ENCODE measurements at places on chromosomes 12 and 14. TPM values are rescaled to one million over a fixed set of nuclear protein-coding genes. Genes with fewer than 3 reads are reported as not detected.

DNA sequence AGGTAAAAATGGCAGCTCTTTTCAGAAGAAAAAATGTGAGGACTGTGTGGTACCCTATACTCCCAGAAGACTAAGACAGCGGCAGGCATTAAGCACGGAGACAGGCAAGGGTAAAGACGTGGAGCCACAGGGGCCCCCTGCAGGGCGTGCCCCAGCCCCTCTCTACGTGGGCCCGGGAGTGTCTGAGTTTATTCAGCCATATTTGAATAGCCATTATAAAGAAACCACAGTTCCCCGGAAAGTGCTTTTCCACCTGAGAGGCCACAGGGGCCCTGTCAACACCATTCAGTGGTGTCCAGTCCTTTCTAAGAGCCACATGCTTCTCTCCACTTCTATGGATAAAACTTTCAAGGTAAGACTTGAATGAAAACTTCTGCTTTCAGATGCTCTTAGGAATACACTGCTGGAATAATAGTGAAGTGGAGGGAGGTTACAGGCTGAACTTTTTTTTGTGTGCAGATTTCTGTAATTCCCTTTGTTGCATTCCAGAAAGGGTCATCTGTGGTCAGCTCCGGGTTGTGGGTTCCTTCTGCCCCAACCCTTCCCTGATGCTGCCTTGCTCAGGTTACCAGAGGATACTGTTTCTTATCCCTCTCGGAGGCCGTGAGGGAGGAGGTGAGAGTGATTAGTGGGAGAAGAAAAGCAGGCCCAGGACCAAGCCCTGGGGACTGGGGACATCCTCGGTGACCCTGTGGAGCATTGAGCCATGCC, 58.4 kb downstream of the SLC25A47 start:
- peaks cover 8% of the 10 kb centered on the region for H3K4me1 ChIP-seq
- H3K27ac ChIP-seq, result no peak overlapping the region
- H3K4me3 ChIP-seq, result no peak overlapping the region
- H3K36me3 ChIP-seq, result no peaks in the 10 kb centered on the region

RPS6KA5 gene
- 3.5 TPM for total RNA-seq

CLEC4C gene
- not detected for total RNA-seq

DNA sequence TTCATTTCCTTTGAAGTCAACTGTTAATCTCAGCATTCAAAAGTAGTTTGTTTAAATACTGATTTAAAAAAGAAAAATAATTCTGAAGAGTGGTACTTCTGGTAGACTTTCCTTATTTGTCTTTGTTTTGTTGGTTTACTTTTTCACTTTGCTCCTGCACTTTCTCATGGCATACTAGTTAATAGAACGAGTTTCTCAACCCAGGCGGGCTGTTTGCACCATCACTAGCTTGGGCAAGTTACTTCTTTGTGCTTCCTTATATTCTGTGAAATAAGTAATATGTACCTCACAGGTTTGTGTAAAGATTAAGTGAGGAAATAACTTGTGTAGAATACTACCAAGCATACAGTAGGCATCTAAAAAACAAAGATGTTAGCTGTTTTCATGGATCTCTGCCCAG, 45.5 kb downstream of the SLC38A6 start:
- H3K27ac ChIP-seq, result no peak overlapping the region
- no peaks in the 10 kb centered on the region for H3K27me3 ChIP-seq
- DNase-seq, result no peak
- H3K4me1 ChIP-seq, result peaks cover 9% of the 10 kb centered on the region
- no peak overlapping the region for H3K4me3 ChIP-seq

- H3K27ac ChIP-seq, result no peak overlapping the region
- H3K4me3 ChIP-seq, result no peak overlapping the region
- no peaks in the 10 kb centered on the region for H3K36me3 ChIP-seq
- no peaks in the 10 kb centered on the region for H3K4me1 ChIP-seq
Observed at GRCh38 chr12:132904718-132905328, 17.4 kb upstream of the CHFR start.

DNA sequence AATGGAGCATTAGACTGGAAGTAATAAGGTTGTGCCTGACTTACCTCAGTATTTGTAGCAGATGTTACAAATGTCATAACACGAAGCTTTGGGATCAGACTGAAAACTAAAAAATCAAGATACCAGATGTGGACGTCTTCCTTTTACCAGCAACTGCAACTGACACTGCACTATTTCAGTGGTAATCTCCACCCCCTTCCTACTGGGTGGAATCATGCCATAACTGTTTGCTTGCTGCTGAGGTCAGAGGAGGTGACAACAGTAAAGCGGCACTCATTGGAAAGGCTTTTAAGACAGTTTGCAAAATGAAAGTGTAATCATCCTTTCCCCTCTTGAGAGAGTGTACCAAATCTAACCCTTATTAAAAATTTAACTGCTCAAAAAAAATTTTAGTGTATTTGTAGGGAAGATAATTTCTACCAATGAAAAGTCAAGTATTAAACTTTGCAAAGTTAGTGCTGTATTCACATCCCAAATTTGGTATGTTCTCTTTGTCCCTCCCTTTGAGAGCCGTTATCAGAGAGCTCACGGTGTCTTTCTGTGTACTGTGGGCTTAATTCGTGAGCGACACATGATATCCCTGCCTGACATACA, 420.7 kb downstream of the NPAS3 start:
- H3K36me3 ChIP-seq, result no peaks in the 10 kb centered on the region
- H3K4me1 ChIP-seq, result no peaks in the 10 kb centered on the region
- H3K27ac ChIP-seq, result no peak overlapping the region
- no peak for DNase-seq
- H3K4me3 ChIP-seq, result no peak overlapping the region
- no peaks in the 10 kb centered on the region for H3K27me3 ChIP-seq

ETFRF1 gene
- 11.6 TPM for total RNA-seq

LYZ gene
- not detected for total RNA-seq

GRCh38 chr14:37859177-37859576, 263.7 kb downstream of the TTC6 start:
- H3K27me3 ChIP-seq, result no peaks in the 10 kb centered on the region
- H3K27ac ChIP-seq, result no peak overlapping the region
- H3K4me3 ChIP-seq, result no peak overlapping the region
- no peak for DNase-seq

DNA sequence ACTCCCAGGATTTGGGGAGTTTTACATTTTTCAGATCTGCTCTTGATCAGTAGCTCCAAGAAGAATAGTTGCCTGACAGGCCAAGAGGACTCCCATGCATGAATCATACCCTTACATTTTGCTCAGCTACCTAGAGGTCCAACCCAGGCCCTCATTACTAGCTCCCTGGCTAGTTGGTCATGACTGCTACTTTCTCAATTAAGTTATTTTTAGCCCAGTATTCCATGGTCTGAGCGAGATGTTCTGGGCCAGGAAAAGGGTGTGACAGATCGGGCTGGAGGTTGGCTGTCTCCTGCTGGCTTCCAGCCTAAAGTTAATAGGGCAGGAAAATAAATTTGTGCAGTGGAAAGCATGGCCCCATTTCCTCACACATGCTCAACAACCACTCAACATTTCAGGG, 379.2 kb downstream of the GRIN2B start:
- no peaks in the 10 kb centered on the region for H3K36me3 ChIP-seq
- H3K4me3 ChIP-seq, result no peak overlapping the region

CLEC12A gene
- 1.0 TPM for total RNA-seq

DNA sequence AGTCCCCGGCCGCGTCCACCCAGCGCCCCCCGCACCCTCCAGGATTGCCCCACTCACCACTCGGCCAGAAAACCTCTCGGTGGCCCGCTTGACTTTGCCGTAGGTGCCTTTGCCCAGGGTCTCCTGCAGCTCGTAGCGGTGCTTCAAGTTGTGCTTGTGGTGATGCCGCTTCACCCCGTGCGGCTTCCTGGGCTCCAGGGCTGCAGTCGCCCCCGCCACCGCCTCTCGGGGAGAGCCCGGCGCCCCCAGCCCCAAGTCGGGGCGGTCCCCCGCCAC, 459 bp downstream of the NUAK1 start:
- H3K4me1 ChIP-seq, result peaks cover 62% of the 10 kb centered on the region
- no peaks in the 10 kb centered on the region for H3K36me3 ChIP-seq
- H3K27ac ChIP-seq, result no peak overlapping the region
- no peaks in the 10 kb centered on the region for H3K27me3 ChIP-seq
- DNase-seq, result peak; percentile 7

DNA sequence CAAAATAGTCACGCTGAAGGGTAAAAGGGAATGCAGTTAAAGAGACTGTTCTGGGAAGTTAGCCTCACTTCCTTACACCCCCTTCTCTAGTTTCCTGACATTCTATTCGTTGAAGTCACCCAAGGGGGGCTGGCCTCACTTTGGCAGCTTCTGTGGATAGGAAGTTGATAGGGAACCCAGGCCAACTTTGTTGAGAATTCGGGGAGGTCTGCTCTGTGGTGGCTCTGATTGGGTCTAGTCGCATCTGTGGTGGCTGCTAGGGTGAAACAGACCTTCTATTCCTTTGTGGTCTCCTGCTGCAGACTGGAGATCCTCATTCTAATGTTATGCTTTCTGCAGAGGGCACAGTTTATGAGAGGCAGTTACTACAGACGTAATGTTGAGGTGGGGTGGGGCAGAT, 28.8 kb upstream of the GZMB start:
- H3K4me1 ChIP-seq, result no peaks in the 10 kb centered on the region
- no peak overlapping the region for H3K27ac ChIP-seq
- no peak overlapping the region for H3K4me3 ChIP-seq
- DNase-seq, result no peak
- H3K27me3 ChIP-seq, result no peaks in the 10 kb centered on the region

IFNG-AS1 gene
- total RNA-seq, result not detected

LRRK2 gene
- total RNA-seq, result 0.48 TPM

DNA sequence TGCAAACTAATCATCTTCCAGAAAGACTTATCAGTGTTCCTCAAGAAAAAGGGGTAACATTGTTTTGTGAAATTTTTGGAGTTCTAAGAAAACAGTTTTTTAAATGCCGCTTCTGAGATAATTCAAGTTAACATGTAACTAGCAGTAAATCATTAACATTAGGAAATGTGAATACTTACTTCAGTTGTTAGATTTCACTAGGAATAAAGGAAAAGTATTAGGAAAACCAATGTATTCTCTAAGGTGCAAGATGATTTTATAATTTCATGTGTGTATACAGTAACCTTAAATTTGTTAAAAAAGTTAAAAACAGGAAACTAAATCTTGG, 36.8 kb downstream of the PAPOLA start:
- no peaks in the 10 kb centered on the region for H3K36me3 ChIP-seq
- DNase-seq, result no peak
- H3K4me3 ChIP-seq, result no peak overlapping the region
- peak overlapping the region; percentile 12 for H3K27ac ChIP-seq
- H3K4me1 ChIP-seq, result no peaks in the 10 kb centered on the region

TSPAN19 gene
- total RNA-seq, result not detected

DNA sequence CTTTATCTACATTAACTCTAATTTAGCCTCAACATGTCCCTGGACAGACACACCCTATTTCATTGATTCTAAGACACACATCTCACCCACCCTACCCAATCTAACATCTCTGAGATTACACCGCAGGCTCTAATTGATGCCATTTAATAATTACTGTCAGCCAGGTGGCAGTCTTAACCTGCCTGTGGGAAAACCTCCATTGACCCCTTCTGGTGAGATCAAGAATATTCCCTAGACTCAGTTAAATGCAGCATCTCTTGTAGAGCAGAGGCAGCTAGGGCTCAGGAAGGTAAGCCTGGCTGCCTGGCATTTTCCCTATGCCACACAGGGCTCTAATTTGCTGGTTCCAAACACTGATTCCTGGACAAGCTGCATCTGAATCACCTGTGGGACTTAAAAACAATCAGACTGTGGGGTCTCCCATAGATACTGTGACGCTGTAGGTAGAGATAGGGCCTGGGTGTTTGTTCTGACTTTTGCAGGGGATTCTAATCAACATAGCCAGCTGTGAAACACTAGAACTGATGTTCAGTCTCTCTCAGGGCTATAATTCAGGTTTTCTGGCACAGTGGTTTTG, 14.3 kb downstream of the MCRS1 start:
- H3K4me3 ChIP-seq, result no peak overlapping the region
- H3K27me3 ChIP-seq, result peaks cover 4% of the 10 kb centered on the region
- no peaks in the 10 kb centered on the region for H3K4me1 ChIP-seq
- peak; percentile 52 for DNase-seq
- H3K27ac ChIP-seq, result no peak overlapping the region

GRCh38 chr14:73173092-73173735, 36.9 kb downstream of the PSEN1 start:
- no peak overlapping the region for H3K27ac ChIP-seq
- DNase-seq, result no peak
- H3K4me3 ChIP-seq, result no peak overlapping the region
- H3K36me3 ChIP-seq, result peaks cover 15% of the 10 kb centered on the region
- H3K27me3 ChIP-seq, result no peaks in the 10 kb centered on the region

- H3K27me3 ChIP-seq, result no peaks in the 10 kb centered on the region
- no peaks in the 10 kb centered on the region for H3K4me1 ChIP-seq
- DNase-seq, result no peak
- H3K36me3 ChIP-seq, result no peaks in the 10 kb centered on the region
- H3K4me3 ChIP-seq, result no peak overlapping the region
Observed at GRCh38 chr12:90773491-90773890, 181.5 kb downstream of the CCER1 start.

GRCh38 chr12:87642245-87642644, 387.0 kb downstream of the C12orf50 start:
- no peak overlapping the region for H3K27ac ChIP-seq
- no peaks in the 10 kb centered on the region for H3K27me3 ChIP-seq
- H3K36me3 ChIP-seq, result no peaks in the 10 kb centered on the region
- no peaks in the 10 kb centered on the region for H3K4me1 ChIP-seq

ZFHX2 gene
- 5.3 TPM for total RNA-seq

GRCh38 chr14:50362764-50363713, 33.6 kb downstream of the CDKL1 start:
- H3K4me3 ChIP-seq, result no peak overlapping the region
- H3K27me3 ChIP-seq, result no peaks in the 10 kb centered on the region
- no peak overlapping the region for H3K27ac ChIP-seq
- H3K4me1 ChIP-seq, result peaks cover 28% of the 10 kb centered on the region

FANCM gene
- total RNA-seq, result 9.9 TPM

DNA sequence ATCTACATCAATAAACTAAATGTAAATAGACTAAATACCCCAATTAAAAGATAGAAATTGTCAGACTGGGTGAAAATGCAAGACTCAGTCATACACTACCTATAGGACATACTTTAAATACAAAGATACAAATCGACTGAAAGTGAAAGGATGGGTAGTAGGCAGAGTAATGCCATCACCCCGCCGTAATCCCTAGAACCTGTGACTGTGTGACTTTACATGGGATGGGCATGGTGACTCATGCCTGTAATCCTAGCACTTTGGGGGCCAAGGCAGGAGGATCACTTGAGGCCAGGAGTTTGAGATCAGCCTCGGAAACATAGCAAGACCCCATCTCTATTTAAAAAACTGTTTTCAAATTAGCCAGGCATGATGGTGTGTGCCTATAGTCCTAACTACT, 2.6 kb upstream of the EVL start:
- no peak for DNase-seq
- no peaks in the 10 kb centered on the region for H3K27me3 ChIP-seq

DCN gene
- total RNA-seq, result not detected

GRCh38 chr14:23640524-23641141, 4.5 kb downstream of the DHRS2 start:
- no peaks in the 10 kb centered on the region for H3K27me3 ChIP-seq
- peaks cover 59% of the 10 kb centered on the region for H3K4me1 ChIP-seq
- peak overlapping the region; percentile 62 for H3K4me3 ChIP-seq
- H3K36me3 ChIP-seq, result peaks cover 5% of the 10 kb centered on the region
- peak overlapping the region; percentile 82 for H3K27ac ChIP-seq
- peak; percentile 71 for DNase-seq

- DNase-seq, result no peak
- H3K36me3 ChIP-seq, result no peaks in the 10 kb centered on the region
- peak overlapping the region; percentile 85 for H3K4me3 ChIP-seq
- H3K27ac ChIP-seq, result peak overlapping the region; percentile 84
- H3K4me1 ChIP-seq, result peaks cover 49% of the 10 kb centered on the region
Observed at GRCh38 chr12:108728820-108729611, 2.3 kb downstream of the CORO1C start.
